ENCODE measurements at places on chromosomes 3 and 15.

DNA sequence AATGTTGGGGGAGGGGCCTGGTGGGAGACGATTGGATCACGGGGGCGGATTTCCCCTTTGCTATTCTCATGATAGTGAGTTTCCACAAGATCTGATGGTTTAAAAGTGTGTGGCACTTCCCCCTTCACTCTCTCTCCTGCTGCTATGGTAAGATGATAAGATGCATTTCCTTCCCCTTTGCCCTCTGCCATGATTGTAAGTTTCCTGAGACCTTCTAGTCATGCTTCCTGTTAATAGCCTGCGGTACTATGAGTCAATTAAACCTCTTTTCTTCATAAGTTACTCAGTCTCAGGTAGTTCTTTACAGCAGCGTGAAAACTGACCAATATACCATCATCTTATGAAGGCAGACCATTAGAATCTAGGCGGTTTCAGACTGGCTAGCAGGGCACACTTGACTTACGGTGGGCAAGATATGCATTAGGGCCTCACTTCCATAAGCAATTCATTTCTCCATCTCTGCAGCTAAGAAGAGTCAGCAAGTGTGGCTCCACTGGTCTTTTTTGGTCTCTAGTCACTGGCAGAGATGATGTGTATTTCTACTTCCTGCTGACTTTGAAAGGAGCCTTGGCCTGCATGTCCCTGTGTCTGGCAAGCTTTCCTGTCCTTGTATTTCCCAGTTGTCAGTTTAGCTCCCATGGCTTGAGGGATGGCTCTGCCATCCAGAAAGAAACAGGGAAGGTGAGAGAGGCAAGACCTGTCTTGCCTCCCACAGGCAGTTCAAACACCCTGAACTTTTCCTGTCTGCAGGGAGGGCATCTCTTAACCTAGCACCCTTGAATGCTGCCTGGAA lies 109.0 kb upstream of the ADAMTS9 start:
- DNase-seq, result no peak

- no peak for DNase-seq
Observed at GRCh38 chr3:52866427-52866826, 30.9 kb downstream of the STIMATE start.

DNA sequence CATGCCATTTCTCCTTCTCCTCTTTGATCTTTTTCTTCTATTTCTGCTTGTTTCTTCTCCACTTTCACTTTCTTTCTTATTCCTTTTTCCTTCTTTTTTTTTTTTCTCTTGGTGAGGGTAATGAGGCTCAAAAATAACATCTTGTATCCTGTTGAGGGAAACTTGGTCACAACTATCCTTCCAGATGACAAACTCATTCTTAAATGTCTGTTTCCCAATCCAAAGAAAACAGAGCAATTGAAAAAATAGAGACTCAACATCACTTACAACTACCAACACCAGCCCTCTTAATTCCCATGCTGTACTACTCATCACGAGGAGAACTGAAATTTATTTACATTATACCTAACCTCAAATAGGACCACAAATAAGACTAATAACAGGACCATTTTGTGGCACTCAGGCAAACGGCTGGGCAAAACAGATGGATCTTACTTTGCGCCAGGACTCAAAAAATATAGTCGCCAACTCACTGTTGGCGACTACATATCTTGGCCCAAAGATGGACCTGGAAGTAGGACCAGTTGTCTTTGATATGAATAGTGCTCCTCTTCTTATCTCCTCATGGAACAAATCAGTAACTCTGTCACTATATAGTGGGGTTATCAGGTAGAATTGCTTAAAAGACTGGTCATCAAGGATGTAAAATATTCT lies 343.9 kb downstream of the ZBTB20 start:
- DNase-seq, result peak; percentile 27

DNA sequence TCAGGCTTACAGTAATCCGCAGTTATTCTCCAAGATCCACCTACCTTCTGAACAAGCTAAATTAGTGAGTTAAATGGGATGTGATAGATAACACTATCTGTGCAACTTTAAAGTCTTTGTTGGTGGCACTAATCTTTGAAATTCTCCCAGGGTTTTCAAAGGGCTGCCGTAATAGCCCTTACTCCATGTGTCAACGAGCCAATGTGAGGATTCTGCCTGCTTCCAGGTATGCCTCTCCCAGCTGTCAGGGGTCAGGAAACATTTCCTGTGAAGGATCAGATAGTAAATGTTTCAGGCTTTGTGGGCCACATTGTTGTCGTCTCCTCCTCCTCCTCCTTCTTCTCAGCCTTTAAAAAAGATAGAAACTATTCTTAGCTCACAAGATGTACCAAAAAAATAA lies 20.2 kb upstream of the SCN5A start:
- DNase-seq, result no peak

DNA sequence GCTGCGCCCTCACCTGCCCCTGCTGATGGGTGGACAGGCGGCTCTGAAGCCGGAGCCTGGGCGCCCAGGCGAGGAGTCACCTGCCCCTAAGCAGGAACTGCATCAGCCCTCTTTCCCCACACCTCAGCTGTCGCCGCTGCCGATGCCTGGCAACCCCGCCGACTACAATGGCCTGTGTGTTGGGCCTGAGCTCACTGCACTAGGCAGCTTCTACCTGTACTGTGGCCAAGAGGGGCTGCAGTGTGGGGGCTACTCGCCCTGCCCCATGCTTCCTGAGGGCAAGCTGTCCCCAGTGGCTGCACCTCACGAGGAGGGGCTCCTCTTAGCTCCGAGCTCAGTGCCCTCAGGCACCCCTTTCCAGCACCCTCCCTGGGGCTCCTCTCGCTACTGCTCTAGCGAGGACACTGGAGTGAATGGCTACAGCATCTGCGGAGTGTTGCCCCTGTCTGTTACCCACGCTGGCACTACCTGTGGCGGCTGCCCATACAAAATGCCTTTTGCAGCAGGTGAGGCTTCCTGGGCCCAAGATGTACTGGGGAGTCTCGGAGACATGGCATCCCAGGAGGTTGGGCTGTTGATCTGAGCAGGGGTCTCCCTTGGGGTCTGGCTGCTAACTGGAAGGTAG lies 11.3 kb upstream of the CHST14 start:
- DNase-seq, result no peak

DNA sequence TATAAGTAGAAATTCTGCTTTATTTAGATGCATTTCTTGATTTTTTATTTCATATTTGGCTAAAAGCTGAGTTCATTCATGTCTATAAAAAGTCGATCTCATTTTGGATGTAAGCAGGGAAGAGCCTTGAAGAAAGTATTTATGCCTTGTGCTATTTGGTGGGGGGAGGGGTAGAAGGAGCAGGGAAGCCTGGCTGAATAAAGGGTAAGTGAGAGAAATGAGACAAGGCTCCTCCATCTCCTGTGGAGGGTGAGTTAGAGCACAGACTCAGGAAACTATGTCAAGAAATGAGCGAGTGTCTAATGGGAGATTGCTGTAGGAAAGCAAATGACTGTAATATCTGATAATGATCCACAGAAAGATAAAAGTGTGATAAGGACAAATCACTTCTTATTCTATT lies 121.8 kb upstream of the ATP11B start:
- DNase-seq, result no peak

GRCh38 chr3:97931218-97931617 lies 41.0 kb downstream of the RIOX2 start:
- DNase-seq, result no peak

- no peak for DNase-seq
Observed at GRCh38 chr3:77348244-77348855, 308.5 kb downstream of the ROBO2 start.

- no peak for DNase-seq
Observed at GRCh38 chr3:138909904-138910303, 37.0 kb downstream of the FOXL2 start.

DNA sequence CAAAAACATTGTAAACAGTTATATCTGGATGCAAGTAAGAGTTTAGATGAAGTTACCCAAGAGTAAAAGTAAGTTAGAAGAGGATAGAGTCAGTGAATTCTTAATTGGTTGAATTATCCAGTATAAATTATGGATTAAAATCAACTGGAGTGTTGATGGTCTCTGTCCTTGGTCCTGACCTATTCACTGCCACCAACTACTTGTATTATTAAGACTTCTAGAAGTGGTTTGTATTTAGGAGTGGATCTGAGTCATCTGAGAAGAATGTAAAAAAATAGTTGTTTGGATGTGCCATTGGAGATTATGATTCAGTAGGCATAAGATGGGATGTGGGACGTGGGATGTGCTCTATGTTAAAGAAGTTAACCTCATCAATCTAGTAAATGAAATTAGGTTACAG lies 86.4 kb downstream of the SYNPR start:
- DNase-seq, result no peak

DNA sequence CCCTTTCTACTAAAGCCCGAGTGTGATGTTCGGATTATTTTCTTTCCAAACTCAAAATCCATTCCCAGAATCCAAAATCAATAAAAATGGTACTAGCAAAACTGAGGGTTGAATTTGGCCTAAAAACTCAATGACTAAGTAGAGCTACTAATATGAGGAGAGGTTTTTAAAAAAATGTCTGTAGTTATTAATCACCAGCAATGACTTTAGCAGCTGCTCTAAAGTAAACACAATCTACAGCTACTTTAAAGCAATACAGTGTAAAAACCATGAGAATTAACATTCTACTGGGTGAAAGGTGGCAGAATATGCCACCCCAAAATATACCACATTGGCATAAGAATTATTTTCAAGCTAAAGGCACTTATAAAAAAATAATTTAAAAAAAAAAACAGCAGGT lies 23.5 kb downstream of the FHIT start:
- DNase-seq, result no peak

DNA sequence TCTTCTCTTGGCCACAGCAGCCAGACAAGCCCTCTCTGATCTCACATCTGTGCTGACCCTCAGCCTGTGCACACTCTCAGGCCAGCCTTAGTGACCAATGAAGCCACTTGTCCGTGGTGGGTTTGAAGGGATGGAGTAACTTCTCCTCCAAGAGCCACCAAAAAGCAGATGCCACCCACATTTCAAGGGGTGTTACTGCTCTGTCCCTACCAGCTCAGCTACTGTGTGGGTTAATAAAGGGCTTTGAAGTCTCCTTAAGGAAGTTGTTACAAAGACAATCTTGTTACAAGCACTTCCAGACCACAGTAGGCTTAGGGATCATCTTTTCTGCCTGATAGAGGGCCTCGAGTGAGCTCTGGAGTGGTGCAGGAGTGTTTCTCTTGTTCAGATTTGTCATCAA lies 3.3 kb upstream of the CA12 start:
- no peak for DNase-seq

DNA sequence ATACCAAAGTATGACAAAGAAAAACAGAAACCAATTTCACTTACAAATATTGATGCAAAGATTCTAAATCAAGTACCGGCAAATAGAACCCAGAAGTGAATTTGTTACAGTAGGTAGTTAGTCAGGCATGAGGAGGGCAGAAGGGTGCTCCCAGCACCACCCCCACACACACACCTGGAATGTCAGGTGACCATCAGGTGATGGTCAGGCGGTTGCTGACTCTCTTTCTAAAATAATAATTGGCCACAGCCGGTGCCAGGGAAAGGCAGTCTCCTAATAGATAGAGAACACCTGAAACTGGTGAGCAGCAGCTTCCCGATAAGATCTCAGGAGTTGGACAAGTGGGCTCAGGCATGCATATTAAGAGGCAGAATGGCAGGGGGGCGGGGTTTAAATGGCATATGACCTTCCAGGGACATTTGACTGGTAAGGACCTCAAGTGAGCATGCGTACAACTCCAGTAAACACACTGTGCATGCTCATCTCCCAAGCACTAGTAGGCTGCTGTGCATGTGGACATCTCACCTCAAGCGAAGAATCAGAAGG lies 131.1 kb downstream of the ANO10 start:
- no peak for DNase-seq

DNA sequence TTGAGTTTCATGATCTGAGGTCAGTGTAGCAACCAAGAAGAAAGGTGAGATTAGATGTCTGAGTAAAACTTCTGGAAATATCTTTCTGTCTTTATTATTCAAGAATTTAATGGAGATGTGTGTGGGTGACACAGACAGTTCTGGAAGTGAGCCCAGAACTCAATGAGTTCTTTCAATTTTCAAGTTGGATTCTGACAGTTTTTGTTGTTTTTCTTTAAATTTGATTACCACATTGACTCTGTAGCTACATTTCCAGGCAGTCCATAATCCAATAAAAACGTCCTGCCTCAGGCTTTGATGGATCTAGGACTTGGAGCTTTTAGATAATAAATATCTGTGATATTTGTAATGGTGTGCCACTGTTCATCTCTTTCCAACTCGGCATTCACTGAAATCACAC lies 3.9 kb upstream of the PARP14 start:
- DNase-seq, result no peak

DNA sequence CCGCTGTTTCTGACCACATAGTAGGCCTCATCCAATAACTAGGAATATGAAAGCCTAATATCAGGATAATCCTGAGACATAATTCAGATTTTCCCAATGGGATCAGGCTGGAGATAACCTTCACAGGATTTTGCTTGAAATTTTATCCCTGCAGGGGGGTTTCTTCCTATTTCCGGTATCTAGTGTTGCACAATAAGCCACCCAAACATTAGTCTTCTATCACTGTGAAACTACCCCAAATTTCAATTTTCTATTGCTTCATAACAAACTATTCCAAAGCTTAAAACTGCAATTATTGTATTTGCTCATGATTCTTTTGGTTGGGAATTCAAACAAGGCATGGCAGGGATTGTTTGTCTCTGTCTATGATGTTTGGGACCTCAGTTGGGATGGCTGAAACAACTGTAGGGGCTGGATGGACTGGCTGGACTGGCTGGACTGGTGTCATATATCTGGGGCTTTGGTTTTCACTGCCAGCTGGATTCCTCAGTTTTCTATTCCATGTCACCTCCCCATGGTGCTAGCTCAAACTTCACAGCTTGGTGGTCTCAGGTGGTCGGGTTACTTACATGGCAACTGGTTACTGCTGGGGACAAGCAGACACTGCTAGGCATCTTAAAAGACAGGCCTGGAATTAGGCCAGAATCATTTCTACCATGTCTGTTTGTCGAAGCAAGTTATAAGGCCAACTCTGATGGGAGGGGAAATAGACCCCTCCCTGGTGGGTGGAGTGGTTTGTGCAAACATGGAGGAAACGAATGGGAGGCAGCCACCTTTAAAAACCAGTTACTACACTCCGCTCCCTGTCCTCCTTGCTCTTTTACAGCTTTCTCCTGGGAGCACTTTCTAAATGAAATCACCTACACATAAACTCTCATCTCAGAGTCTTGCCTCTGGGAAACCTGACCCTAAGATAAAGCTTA lies 88.2 kb upstream of the STT3B start:
- DNase-seq, result no peak

DNA sequence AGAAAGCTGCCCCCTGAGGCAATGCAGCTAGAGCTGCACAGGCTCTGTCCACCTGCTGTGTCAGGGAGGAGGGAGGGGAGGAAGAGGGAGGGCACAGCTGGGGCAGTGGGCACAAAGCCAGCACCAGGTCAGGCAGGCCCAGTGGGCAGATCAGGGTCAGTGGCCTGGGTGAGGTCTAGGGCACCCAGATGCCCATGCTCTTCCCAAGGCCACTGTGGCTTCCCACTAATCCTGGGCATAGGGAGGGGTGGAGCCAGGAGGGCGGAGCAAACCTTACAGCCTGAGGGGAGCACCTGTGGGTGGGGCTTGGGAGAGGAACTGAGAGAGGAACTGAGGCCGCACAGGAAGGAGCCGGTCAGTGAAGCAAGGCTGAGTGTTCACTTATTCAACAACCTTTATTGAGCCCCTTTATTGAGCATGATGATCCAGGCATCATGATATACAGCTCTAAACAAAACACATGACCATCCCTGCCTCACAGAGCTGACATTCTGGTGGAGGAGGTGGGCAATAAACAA lies 55.0 kb downstream of the RHCG start:
- DNase-seq, result no peak

All from cerebellar nuclear complex (tissue), 1 donor.